NCI-H2171 (cell line): ENCODE measurements at places on chromosomes 13 and 19.

GRCh38 chr19:4368128-4368820, 24.9 kb downstream of the MPND start:
- no peak for DNase-seq

GRCh38 chr13:108315273-108315672, 45.8 kb downstream of the TNFSF13B start:
- no peak for DNase-seq

GRCh38 chr19:1668486-1669270, 16.3 kb upstream of the TCF3 start:
- peak; percentile 19 for DNase-seq

DNA sequence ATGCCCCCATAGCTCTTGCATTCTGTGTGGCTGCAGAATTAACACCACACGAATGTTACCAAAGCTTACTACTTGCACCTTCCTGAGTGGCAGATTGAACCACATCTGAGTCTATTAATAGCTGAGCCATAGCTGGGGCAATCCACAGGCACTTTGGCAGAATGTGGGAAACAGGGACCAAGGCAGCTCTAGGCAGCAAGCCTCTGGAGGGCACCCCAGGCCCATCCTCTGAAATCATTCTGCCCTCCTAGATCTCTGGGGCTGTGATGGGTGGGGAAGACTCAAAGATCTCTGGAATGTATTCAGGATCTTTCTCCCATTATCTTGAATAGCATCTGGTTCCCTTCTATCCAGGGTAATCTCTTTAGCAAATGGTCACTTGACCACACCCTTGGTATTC, 139.3 kb downstream of the TNFRSF19 start:
- no peak for DNase-seq

- DNase-seq, result peak; percentile 19
These were observed 6.5 kb upstream of the HSD17B14 start for GRCh38 chr19:48842789-48843162.

GRCh38 chr19:2096034-2096479, at the start of gene MOB3A:
TSS of gene MOB3A (minus strand) at chr19:2096326. CDS start at chr19:2078560, 17,766 bp downstream.
- peak; percentile 90 for DNase-seq

GRCh38 chr13:19672990-19673389, 39.5 kb downstream of the MPHOSPH8 start:
- DNase-seq, result no peak

GRCh38 chr13:40109351-40109844, 453.9 kb downstream of the COG6 start:
- no peak for DNase-seq

- no peak for DNase-seq
These were observed 30.0 kb downstream of the TSC22D1 start for GRCh38 chr13:44546164-44546563.

DNA sequence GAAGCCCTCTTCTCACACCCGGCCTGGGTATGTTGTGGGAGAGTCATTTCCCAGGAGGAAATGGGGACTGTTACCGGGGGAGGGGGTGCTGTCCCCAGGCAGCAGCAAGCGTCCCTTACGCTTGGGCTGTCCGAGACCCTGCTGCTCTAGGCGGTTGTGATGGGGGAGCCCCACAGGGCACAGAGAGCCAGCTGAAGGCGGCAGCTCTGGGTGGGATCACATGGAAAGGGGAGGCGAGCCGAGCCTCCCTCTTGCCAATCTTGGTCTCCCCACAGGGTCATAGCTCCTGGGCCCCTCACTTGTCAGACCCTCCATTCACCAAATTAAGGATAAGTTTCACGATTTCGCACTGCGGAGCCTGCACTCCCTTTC, 22.0 kb downstream of the EPN1 start:
- no peak for DNase-seq
